ENCODE measurements at places on chromosomes 6 and 20.

GRCh38 chr6:41037107-41037900 is 1.7 kb downstream of the UNC5CL start:
- DNase-seq, result no peak

DNA sequence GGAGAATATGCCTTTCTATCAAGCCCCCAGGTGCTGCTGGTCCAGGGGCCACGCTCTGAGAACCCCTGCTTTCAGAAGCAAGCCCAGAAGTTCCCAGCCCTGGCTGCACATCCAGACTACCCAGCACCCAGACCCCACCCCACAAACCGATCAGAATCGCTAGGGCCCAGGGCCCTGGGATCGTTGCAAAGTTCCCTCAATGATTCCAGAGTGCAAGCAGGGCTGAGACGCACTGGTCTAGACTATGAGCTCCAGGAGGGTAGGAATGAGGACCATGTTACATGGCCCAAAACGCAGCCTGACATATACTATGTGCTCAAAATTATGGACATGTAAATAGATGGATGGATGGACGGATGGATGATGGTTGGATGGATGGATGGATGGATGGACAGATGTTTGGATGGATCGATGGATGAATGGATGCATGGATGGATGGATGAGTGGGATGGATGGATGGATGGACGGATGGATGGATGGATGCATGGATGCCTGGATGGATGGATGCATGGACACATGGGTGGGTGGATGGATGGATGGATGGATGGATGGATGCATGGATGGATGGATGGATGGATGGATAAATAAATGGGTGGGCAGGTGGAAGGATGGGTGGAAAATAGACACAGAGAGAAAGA is 194.1 kb downstream of the PREX1 start:
- DNase-seq, result no peak

DNA sequence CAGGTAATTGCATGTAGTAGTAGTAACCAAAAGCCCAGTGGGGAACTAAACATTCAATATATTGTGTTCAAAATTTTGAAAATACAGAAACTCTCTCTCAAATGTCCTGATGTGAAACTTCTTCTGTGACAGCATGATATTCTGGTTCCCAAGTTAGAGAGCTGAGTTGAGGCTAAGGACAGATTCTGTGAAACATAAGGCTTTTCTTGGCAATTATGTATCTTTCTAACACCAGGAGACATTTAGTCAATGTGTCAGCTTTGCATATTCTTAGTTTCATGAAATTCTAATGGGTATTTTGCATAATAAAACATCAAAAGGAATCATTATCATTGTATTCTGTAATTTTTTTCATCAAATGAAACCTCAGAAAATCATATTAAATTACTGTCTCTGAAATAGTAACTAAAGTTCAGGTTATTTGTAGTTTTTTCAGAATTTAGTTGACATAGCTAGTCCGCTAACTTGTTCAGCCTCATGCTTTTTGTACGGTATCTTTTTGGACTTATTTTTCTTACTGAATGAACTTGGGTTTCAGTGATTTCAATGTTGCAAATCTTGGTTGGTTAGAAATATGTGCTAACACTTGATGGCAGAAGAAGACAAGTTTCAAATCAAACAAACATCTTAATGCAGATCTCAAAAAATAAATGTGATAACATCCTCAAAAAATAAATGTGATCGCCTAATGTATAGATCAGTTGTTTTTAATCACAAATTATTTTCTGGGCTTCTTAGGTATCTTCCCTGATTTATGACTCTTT is 70.4 kb downstream of the AKAP7 start:
- no peak for DNase-seq

DNA sequence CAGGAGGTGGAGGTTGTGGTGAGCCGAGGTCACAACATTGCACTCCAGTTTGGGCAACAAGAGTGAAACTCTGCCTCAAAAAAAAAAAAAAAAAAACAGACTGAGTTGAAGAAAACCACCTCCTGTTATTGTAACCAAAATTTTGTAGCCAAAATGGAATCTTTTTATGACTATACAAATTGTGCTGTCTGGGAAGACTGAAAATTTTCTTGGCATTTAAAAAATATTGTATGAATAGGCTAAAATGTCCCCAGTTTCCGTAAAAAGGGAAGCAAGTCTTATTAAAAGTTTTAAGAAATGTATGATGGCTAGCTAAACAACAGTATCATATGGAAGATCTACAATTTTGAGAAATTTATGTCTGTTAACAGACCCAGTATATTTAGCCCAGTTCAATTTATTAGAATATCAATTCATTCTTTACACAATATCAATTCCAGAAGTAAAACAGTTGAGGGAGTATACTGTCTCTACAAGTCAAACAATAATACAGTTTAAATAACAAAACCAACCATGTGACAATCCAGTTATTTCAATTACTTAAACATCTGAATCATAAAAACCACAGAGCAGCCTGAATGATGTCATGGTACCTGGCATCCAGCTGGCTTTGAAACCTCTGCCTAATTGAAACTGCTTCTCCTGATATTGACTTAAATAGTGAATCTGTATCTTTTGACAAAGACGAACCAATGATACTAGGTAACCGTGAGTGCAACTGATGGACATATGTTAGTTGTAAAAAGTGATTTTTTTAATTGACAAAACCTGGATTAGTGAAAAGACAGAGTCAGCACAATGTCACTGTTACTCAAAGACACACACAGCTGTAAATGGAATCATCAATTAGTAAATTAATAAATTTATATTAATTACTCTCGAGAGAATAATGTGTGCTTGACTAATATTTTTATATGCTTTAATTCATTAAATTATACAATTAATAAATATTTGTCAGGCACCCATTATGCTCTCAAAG is 166.6 kb upstream of the MARCKS start:
- no peak for DNase-seq

- no peak for DNase-seq
Observed at GRCh38 chr6:11161031-11161956, 49.8 kb upstream of the ERVFRD-1 start.

DNA sequence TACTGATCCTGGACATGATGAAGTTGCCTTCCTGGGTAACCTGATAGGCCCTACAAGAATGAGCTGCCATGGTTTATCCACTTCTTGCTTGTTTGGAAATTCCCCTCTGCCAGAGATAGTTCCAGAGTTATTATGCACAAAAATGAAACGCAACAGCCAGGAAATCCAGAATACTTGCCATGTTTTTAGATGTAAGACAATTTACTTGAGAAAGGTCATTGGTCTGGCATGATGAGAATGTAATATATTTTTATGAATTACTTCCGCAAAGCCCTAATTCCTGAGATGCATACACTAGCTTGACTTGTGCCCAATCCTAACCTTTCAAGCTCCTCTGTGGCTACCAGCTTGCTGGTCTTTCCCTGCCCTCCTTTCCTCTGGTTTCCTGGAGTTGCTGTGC is 27.9 kb upstream of the NT5E start:
- no peak for DNase-seq

GRCh38 chr6:33683051-33683571 is 28.4 kb downstream of the UQCC2 start:
- no peak for DNase-seq

DNA sequence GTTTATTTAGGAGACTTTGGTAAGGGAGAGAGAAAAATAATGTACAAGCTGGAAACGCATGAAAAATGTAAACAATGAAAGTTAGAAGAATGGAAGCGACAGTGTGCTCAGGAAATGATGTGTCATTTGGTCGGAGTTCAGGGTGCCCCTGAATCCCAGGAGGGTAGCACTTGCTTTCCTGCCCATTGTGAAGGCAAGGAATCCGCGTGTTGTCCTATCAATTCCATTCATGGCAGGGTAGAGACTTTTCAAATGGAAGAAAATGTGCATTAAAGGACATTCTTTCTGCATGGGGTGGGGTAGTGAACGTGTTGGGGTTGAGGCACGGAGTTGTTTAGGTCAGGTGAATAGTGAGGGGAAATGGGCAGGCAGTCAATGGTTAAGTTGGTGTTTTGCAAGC is 33.7 kb downstream of the GCNT2 start:
- DNase-seq, result no peak

DNA sequence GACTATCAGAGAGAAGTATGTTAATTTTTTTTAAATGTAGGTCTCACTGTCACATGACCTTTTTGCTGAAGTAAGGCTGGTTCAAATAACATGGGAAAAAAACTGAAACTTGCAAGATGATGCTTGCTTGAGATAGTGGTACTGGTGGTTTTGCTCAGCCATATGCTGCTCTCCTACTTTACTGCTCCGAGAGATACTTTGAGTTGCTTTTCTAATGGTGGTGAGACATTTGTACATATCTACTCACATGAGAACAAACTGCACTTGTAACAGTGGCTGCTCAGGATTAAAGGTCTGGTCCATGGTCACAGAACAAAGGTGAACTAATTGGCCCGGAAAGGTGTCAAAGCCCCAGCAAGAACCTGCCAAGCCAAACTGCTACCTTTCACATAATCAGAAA is 106.2 kb upstream of the BEND3 start:
- DNase-seq, result no peak

DNA sequence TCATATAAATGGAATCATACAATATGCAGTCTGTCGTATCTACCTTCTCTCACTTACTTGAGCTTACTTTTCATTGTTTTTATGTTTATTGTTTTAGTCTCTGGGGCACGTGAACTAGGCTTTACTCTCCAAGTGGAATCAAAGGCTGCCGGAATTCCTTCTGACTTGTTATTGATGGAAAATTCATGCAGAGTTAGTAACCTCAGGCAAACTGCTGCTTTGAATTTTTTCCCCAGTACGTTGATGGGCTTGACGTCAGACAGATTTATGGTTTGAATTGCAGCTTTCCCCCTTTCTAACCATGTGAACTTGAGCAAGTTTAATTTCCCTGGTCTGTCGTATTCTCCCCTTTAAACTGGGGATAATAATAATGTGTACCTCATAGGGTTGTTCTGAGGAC is 68.6 kb downstream of the ZDHHC14 start:
- DNase-seq, result no peak

DNA sequence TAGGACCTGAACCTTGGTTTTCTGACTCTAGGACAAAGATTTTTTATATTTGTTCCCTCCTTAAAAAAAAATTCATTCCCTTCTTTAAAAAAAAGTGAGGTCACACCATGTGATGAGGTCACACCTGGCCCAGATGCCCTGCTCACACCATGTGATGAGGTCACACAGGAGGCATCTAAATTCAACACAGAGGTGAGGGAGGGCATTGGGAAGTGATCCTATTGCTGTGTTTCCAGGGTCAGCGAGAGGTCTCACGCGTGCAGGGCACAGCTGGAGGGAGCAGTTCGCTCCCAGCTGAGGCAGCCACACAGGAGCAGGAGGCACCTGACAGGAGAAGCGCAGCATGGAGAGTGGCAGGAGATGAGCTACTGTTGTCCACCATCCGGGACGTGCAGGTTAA is 92.5 kb downstream of the SLC22A23 start:
- no peak for DNase-seq

- DNase-seq, result no peak
Observed at GRCh38 chr6:149717255-149717587, 680 bp downstream of the LATS1 start.

- DNase-seq, result no peak
Observed at GRCh38 chr6:30615219-30615957, 1.7 kb downstream of the PPP1R10 start.

DNA sequence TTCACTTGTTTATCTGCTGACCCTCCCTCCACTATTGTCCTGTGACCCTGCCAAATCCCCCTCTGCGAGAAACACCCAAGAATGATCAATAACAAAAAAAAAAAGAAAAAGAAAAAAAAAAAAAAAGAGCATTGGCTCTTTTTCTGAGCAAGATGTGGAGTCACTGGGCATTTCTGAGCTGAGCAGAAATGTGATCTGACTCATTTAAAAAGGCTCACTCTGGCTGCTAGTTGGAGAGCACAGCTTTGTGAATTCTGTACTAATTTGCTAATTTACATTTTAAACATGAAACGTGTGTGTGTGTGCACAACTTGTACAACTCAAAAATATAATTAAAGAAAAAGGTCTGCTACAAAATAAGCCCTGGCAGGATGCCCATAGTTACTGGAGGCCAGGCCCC is 20.2 kb downstream of the SCML4 start:
- DNase-seq, result no peak

DNA sequence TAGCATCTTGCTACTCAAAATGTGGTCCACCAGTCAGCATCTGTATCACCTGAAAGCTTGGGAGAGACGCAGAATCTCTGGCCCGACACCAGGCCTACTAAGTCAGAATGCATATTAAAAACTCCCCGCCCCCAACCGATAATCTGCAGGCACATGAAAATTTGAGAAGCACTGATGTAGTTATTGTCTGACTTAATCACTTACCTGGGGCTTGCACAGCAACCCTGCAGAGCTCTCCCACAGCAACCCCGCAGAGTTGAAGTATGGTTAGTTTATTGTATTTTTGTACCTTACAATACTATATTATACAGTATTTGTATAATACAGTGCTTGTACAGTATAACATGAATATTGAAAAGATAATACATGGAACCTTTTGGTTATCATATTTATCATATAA is 53.7 kb downstream of the KLHL31 start:
- no peak for DNase-seq

DNA sequence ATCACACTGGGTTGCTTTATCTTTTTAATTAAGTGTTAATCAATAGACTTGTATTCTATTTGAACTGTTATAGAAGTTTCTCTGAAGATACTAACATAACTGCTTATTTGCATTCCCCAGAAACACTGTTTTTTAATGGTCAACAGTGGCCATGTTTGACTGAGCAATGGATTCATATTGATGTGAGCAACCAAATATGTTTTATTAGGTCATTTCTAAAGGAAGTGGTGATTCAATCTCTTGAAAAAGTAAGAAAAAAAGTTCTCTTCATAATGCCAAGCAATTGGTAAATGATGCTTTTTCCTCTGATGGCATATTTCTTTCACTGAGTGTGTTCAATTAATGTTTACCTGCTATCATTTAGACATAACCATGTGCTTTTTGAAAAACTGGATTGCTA is 593.0 kb upstream of the CITED2 start:
- DNase-seq, result no peak

DNA sequence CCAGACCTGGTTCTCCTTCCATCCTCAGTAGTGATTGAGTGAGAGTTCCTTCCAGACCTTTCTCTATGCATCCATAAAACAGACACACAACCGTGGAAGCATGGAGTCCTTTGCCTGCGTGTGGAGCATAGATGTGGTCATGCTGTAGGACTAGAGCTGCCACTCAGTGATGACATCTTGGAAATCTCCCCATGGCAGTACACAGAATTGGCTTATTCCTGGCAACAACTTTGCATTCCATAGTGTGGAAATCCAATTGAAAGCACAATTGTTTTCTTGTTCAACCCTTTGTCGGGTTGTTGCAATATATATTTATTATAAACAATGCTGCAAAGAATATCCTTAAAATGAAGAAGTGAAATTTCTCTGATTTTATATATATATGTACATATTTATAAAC is 547.8 kb downstream of the CDH26 start:
- DNase-seq, result no peak

GRCh38 chr6:7697432-7697819 is 28.5 kb upstream of the BMP6 start:
- no peak for DNase-seq

DNA sequence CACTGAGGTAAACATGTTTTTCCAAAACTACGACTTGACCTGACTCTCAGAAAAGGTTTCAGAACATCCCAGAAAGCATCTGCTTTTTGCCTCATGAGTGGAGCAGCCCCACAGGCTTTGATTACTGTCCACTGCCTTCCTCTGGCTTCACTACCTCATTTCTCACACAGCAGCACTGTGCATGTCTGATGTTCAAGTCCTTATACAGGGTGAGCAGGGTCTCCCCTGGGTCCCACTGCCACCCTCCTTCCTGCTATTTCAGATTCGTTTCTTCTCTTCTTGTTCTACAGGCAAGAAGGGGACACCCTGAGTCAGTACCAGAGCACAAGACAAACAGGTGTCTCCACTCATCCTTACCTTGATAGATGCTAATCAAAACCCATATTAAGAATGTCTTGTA is 64.7 kb upstream of the NFATC2 start:
- DNase-seq, result no peak

GRCh38 chr6:30793521-30794194 is 49.3 kb upstream of the IER3 start:
- no peak for DNase-seq
